ENCODE measurements at places on chromosomes 1 and 21.
A peak's percentile ranks its signal among the peaks of the same experiment; 100 is the strongest.

DNA sequence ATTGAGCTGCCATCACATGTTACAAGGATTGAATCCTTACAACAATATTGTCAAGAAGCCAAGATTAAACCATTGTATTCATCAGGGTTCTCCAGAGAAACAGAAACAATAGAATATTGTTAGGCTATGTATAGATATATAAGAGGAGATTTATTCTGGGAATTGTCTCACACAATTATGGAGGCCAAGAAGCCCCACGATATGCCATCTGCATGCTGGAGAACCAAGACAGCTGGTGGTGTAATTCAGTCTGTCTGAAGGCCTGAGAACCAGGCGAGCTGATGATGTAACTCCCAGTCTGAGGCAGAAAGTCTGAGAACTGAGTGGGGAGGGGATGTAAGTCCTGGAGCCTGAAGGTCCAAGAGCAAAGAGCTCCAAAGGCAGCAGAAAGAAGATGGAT lies 14.5 kb upstream of the TTF2 start:
- no peak for ATAC-seq

DNA sequence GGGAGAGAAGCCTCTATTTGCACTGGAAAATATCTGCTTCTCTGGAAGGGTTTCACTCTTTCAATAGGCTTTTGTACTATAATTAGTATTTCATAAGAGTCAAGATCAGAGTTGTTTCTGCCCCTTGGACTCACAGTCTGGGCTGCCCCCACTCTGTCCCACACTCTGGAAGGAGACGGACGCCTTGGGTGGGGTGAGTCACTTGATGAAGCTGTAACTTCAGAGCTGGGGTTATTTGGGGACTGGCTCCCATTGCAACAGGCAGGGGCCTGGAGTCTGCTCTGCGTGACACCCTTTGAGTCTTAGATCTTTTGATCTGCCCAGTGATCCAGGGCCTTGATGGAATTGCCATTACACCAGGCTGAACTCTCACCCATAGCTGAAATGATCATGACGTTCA lies 4.0 kb upstream of the KCNA10 start:
- no peak for ATAC-seq

- ATAC-seq: no peak
Measured at GRCh38 chr1:191350938-191351337, 807.3 kb upstream of the RGS18 start.

DNA sequence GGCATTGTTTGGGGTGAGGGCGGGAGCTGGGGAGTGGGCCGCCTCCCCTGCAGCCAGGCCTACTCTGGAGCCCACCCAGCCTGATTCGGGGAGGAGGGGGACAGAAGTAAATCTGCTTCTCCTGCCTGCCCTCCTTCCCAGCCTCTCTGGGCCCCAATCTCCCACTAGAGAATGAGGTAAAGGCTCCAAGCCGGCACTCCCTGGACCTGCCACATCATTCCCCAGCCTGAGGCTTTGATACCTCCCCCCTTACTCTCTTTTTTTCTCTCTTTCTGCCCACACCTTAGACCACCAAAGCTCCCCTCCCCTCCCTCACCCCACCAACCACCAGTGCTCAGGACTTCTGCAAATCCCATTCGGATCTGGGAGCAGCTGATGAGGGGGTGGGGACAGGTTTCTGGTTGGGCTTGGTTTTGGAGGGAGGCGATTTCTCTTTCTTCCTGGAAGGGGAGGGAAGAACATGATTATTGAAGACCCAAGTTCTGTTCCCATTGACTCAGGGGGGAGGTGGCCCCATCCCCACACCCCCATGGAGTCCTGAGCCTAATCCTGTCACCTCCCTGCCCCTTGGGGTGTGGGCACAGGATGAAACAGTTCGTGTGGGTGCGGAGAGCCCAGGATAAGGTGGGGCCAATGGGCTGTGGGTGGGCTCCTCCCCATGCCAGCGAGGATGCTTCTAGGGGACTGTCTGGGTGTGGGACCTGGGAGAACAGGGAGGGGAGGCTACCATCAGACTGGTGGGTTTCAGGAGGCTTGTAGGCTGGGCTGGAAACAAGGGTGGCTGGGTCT lies 1.3 kb downstream of the MAP7D1 start:
- ATAC-seq: peak; percentile 5

- ATAC-seq: no peak
Measured at GRCh38 chr1:60118085-60118484, 44.5 kb upstream of the C1orf87 start.

DNA sequence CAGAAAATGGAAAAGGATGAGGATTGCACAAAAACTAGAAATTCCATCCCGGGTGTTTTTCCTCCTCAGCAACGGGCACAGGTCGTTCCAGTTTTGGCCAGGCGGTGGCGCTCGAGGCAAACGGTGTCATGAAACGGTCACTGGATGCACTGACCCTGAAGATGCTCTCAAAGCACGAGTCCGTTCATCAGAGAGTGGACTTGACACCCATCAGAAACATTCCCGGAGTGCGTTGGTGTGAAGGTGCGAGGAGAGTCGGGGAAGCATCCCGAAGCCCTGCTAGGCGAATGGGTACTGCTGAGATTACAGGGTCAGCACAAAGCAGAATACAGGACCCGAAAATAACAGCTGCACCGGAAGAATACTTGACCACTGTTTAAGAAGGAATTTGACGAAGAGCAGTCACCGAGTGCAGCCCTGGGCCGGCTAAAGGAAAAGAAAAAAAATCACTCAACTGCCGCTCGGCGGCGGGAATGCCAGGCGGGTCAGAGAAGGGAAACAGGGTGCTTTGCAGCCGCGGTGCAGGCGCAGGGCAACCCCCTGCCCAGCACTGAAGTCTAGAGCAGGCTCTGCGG lies 71.7 kb upstream of the ETS2 start:
- peak; percentile 96 for ATAC-seq

DNA sequence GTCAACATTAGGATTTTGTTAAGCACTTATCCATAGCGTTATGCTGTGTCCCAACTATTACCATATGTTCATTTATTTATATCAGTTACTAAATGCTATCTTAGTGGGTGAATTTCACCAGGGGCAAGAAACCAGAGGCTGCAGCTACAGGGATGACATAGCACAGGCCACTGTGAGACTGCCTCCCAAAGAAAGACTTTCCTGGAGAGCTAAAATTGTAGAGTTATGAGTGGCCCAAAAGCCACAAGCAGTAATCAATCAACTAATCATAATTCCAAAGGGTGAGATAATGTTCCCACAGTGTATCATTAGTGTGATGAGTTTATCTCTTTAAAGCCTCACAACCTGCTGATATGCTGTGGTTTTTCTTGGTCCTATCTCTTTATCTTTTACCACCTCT lies 3.8 kb upstream of the TGFB2 start:
- no peak for ATAC-seq

- peak; percentile 55 for ATAC-seq
Measured at GRCh38 chr1:232704694-232705680, 75.1 kb upstream of the SIPA1L2 start.

GRCh38 chr1:227662933-227663332 lies 72.2 kb downstream of the JMJD4 start:
- ATAC-seq: no peak

DNA sequence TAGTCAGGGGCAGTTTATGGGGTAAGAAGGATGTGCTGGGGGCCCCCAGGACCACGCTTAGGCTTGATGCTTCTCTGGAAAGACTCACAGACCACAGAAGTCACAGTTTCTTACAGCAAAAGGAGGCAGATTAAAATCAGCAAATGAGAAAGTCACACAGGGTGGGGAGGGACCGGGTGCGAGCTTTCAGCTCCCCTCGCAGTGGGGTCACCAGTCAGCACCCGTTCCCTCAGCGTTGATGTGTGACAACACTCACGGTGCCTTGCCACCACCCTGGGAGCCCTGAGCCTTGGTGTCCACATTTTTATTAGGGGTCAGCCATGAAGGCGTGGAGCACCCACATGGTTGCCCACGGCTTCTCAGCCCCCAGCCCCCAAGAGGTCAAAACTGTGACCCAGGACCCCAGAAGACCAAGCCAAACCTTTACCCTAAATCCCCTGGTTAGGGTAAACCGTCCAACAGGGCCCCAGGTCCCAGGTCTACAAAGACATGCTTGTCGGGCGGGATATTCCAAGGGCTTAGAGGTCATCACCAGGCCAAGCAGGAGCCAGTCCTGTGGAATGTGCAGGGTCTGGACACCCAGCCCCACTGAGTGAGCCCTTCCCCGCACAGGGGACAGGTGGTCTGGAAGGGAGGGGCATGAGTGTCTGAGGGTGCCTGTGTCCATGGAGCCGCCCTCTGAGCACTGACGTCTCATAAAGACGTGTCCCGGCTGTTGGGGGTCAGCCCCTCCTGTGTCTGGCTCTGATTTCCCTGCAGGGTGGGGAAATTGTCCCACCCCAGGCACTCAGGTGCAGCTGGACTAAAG lies 64.5 kb upstream of the ABCG1 start:
- ATAC-seq: no peak

DNA sequence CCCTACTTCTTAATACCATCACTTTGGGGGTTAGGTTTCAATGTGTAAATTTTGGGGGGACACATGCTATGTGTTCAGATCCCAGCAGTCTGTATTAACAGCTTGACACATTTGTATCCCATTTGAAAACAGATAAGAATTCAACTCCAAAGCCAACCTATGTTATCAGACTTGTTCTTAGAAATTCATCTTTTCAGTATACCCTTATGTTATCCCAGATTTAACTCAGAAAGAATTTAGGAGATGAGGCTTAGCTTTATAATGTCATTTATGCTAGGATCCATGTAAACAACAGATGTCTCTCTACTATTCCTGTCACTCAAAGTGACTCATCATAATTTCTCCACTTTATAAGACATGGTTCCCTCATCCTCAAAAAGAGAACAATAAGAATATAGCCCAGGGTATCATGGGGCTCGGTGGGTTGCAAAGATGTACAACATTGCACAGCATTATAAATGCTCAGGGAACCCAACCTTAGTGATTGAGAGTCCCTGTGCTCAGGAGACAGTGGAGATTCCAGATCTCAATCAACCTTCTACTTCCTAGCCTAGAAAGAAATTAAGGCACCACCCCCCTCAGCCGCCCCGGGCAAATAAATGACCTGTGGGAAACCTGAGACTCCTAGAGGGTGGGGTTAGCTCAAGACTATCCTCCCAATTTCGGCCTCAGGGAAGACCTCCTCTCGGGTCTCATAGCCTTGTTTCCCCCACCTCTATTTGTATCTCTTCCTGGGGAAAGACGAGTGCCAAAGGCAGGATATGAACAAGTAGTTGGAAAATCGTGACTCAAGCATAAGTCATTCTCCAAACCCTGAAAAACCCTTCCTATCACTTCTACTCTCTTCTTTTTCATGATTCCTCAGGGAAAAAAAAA lies 265.1 kb upstream of the CAMK1G start:
- ATAC-seq: peak; percentile 80

- no peak for ATAC-seq
Measured at GRCh38 chr1:192575499-192576189, at the start of gene RGS1. RGS1 (plus strand) TSS chr1:192575773; CDS start chr1:192575793, 20 bp downstream.

GRCh38 chr21:43281661-43282357 lies 113.0 kb downstream of the CRYAA start:
- no peak for ATAC-seq

- no peak for ATAC-seq
Measured at GRCh38 chr1:2544875-2545640, 11.1 kb upstream of the TNFRSF14 start.

GRCh38 chr1:20405893-20406604 lies 80.0 kb downstream of the CAMK2N1 start:
- ATAC-seq: no peak

DNA sequence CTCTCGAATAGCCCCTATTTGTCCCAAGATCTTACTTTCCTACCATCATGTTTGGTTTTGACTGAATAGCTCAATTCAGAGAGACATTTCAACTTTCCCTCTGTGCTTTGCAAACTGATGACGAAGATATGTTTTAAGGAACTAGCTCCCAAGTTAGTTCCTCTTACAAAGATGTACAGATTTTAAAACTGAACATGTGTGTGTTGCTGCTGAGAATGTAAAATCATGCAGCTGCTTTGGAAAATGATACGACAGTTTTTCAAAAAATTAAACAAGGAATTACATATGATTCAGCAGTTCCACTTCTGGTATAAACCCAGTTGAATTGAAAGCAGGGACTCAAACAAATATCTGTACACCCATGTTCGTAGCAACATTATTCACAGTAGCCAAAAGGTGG lies 33.6 kb downstream of the KIF26B start:
- no peak for ATAC-seq

DNA sequence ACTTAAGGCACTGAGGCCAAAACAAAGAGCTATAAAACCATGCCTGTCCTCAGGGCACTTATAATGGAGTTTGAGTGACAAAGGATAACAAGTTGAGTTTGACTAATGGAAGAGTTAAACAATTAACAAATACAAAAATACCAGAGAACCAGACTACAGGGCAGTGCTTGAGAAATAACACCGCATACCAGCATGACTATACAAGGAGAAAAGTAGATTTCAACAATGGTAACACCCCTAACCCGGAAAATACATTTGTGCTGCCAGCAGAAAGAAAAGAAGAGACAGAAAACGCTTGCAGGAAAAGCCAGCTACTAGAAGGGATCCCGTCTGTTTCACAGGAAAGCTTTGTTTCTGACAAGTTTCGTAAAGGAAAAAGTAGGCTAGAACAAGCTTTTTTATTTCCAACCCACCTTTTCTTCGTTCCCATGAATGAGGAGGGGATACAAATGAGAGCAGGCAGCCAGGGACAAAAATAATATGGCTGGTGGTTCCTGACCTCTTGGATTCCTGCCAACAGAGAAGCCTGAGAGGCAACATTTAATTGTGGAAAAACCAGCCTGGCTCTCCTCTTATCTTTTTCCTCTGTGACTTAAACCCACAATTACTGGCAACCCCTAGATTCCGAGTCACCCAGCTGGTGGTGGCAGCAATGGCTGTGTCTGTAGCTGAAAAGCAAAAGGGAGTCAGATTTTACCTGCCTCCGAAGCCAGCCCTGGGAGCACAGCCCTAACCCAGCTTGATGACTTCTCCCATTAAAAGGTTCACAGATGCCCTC lies 56.5 kb downstream of the WLS start:
- ATAC-seq: no peak

DNA sequence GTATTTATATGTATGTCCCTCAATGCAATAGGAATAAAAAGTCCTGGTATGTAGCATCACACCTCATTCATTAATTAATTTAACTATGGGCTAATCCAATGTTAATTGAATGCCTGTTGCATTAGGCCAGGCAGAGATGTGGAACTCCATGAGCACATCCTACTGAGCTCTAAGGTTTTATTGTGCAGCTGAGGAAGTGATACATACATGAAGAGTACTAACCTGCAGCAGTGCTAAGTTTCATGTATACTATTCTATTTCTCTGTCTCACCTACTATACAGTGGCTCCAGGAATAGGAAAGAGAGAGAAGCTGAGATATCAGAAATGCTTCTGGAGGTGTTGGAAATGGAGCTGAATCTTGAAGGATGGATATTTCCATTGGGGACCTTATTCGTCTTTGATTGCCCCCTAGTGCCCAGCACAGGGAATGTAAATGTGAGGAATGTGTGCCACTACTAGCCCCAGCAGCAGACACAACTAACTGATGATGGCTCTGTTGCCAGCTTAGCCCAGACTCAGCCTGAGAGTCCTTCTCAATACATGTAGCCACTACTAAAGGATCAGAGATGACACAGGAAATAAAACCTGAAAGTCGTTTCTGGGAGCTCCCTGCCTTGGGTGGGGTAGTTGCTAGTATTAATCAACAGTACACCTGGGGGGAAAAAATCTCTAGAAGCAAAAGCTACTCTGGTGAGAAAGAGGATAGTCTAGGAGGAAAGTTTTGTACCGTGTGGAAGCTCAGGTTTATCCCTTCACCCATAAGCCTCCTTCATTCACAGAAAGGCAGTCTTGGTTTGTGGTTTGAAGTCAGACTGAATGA lies 173.3 kb upstream of the FOXD3 start:
- peak; percentile 94 for ATAC-seq

Data from SK-N-SH treated with all-trans-retinoic acid at 6 μM for 48 hours (cell line).